Esophagus squamous epithelium (tissue), 5 donors: ENCODE measurements at places on chromosomes 12 and 14. TPM values are rescaled to one million over a fixed set of nuclear protein-coding genes. Genes with fewer than 3 reads are reported as not detected.
A peak's percentile ranks its signal among the peaks of the same experiment; 100 is the strongest.

- DNase-seq: no peak
- peak overlapping the region; percentile 78 for H3K27ac ChIP-seq
- H3K4me3 ChIP-seq: no peak overlapping the region
- H3K4me1 ChIP-seq: peaks cover 59% of the 10 kb centered on the region
- no peaks in the 10 kb centered on the region for H3K36me3 ChIP-seq
Measured at GRCh38 chr14:75231320-75231719, 47.3 kb upstream of the FOS start.

OR4E2 gene
- total RNA-seq: not detected

BCAT1 gene
- 2.0 TPM for total RNA-seq

PARP2 gene
- total RNA-seq: 12.2 TPM

- no peak overlapping the region for H3K4me3 ChIP-seq
- H3K4me1 ChIP-seq: peaks cover 13% of the 10 kb centered on the region
- no peaks in the 10 kb centered on the region for H3K27me3 ChIP-seq
Measured at GRCh38 chr14:102394717-102395375, 32.1 kb downstream of the TECPR2 start.

FOXG1 gene
- total RNA-seq: not detected

RFX4 gene
- not detected for total RNA-seq

NCOR2 gene
- 17.7 TPM for total RNA-seq

GRCh38 chr12:95548056-95548538 is 3.2 kb downstream of the USP44 start:
- no peaks in the 10 kb centered on the region for H3K27me3 ChIP-seq
- H3K27ac ChIP-seq: peak overlapping the region; percentile 71
- H3K4me3 ChIP-seq: peak overlapping the region; percentile 53
- H3K4me1 ChIP-seq: no peaks in the 10 kb centered on the region
- DNase-seq: no peak

GRCh38 chr12:80178846-80179245 is 79.5 kb downstream of the OTOGL start:
- no peaks in the 10 kb centered on the region for H3K4me1 ChIP-seq
- no peak overlapping the region for H3K27ac ChIP-seq
- no peak for DNase-seq
- H3K4me3 ChIP-seq: no peak overlapping the region
- H3K36me3 ChIP-seq: no peaks in the 10 kb centered on the region

DNA sequence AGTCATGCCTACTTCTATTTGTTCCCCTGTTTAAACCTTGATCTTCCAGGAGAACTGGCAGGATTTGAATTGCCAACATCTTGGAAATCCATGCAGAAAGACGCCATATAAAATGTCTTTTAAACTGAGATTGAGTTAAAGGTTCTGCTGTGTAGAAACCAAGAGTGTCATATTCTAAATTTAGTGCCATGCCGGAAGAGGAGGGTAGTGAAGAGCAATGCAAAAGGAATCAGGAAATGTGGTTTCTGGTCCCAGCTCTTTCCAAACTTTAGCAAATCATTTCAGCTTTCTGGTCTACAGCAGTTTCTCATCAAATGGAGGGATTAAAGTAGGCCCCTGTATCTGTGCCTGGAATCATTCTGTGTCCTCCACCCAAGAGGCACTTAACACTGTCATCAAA is 85.7 kb downstream of the BTG1 start:
- H3K27me3 ChIP-seq: no peaks in the 10 kb centered on the region
- H3K27ac ChIP-seq: no peak overlapping the region
- DNase-seq: no peak
- H3K4me1 ChIP-seq: peaks cover 8% of the 10 kb centered on the region

CMKLR1 gene
- 0.48 TPM for total RNA-seq

KLRC4 gene
- not detected for total RNA-seq

P2RX2 gene
- 8.0 TPM for total RNA-seq

DNA sequence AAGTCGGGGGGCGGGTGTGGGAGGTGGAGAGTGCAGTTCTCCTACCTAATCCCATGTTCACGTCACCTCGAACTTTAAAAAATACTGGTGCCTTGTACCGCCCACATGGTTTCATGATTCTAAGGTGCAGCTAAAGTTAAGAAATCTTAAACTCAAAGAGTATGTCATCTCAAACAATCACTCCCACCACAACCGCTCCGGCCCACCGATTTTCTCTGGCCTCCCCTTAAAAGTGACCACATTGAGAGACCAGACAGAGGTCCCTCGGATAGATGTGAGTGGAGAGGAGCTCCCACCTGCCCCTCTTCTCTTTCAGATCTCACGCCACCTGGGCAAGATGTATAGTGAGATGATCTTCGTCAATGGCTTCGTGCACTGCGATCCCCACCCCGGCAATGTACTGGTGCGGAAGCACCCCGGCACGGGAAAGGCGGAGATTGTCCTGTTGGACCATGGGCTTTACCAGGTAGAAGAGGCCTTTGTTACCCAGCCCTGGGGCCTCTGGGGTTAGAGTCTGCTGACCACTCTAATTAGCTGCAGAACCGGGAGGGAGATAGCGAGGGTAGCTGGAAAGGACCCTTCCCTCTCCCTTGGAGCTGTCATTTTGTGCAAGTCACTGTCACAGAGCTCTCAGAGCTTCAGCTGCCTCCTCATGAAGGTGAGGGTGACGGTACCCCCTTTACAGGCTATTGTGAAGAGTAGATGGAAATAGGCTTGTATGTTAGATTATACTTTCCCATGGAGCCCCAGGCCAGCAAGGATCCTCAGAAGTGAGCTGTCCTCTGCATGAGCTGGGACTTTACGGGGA is 124.4 kb downstream of the ADCK1 start:
- no peaks in the 10 kb centered on the region for H3K27me3 ChIP-seq
- no peak overlapping the region for H3K4me3 ChIP-seq
- no peak for DNase-seq
- H3K4me1 ChIP-seq: no peaks in the 10 kb centered on the region
- H3K36me3 ChIP-seq: peaks cover 39% of the 10 kb centered on the region

SCARB1 gene
- total RNA-seq: 7.1 TPM

GRCh38 chr14:99681101-99681831 is 2.8 kb upstream of the CYP46A1 start:
- H3K27me3 ChIP-seq: no peaks in the 10 kb centered on the region
- no peak overlapping the region for H3K4me3 ChIP-seq

ASCL1 gene
- not detected for total RNA-seq

- H3K4me3 ChIP-seq: no peak overlapping the region
- no peak for DNase-seq
- H3K4me1 ChIP-seq: peaks cover 17% of the 10 kb centered on the region
- H3K36me3 ChIP-seq: no peaks in the 10 kb centered on the region
- H3K27me3 ChIP-seq: no peaks in the 10 kb centered on the region
- H3K27ac ChIP-seq: peak overlapping the region; percentile 69
Measured at GRCh38 chr12:89225401-89225800, 126.9 kb downstream of the DUSP6 start.

DNA sequence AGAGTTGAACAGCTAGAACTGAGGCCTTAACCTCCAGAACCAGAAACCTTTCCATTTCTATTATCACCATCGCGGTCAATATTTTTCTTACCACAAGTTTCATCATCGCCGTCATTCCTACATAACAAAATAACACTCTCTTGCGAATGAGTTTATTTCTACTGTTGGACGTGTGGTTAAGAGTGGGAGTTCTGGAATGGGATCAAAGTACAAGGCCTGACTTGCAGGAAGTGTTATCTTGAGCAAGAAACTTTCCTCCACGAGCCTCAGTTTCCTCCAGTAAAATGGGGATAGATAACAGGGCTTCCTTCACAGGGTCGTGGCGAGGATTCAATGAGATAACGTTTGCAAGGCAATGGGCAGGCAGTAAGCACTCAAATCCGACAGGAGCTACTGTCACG is 652 bp downstream of the SART3 start:
- H3K4me1 ChIP-seq: peaks cover 35% of the 10 kb centered on the region
- no peak for DNase-seq
- peak overlapping the region; percentile 93 for H3K4me3 ChIP-seq
- H3K27me3 ChIP-seq: no peaks in the 10 kb centered on the region

DNA sequence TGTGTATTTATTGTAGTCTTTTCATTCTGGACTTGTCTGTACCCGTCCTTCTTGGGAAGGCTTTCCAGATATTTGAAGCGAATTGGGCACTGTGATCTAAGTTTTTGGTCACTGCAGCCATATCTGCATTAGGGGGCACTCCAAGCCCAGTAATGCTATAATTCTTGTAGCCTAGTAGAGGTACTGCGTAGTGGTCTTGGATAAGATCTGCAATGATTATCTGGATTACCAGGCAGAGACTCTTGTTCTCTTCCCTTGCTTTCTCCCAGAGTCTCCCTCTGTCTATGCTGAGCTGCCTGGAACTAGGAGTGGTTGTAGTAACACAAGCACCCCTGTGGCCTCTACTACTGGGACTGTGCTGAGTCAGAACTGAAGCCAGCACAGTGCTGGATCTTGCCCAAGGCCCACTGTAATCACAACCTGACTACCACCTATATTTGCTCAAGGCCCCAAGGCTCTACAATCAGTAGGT is 30.0 kb downstream of the SLC38A2 start:
- no peak overlapping the region for H3K27ac ChIP-seq
- H3K4me3 ChIP-seq: no peak overlapping the region
- peaks cover 12% of the 10 kb centered on the region for H3K4me1 ChIP-seq

AHNAK2 gene
- total RNA-seq: 313 TPM

GRCh38 chr12:39383114-39383513 is 59.8 kb downstream of the KIF21A start:
- no peaks in the 10 kb centered on the region for H3K4me1 ChIP-seq
- no peaks in the 10 kb centered on the region for H3K27me3 ChIP-seq
- H3K27ac ChIP-seq: no peak overlapping the region
- H3K36me3 ChIP-seq: no peaks in the 10 kb centered on the region
- DNase-seq: no peak
